ENCODE measurements at places on chromosomes 4 and X.

DNA sequence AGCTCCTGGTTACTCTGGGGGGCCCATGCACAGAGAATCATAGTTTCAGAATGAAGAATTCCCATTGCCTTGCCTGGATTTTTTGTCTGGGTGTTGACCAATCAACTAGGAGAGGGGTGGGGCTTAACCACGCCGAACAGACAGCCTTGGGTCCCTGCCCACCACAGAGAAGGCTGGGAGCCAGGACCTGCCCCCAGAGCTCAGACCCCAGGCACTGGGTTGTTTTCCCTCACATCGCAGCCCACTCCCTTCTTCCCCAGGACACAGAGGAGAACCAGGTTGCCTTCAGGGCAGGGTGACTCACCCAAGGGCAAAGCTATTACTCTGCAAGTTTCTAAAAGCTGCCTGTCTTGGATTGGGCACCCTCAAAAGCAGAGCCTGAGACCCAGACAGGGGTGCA lies 23.3 kb upstream of the CRMP1 start:
- no peak for DNase-seq

DNA sequence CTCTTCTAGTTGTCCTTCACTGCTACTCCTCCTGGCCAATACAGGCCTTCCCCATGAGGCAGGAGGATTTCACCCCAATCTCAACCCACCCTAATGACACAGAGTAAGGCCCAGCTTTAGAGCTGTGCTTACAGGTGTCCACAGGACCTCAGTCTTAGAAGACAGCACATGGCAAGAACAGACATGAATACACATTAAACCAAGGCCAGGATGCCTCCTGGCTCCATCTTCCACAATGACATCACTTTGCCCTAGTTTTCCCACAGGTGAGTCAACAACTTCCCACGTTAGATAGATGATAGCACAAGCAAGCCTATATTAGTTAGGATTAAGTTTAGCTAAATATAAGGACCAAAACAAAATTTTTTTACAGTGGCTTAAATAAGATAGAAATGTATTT lies 63.8 kb upstream of the NOCT start:
- no peak for DNase-seq

DNA sequence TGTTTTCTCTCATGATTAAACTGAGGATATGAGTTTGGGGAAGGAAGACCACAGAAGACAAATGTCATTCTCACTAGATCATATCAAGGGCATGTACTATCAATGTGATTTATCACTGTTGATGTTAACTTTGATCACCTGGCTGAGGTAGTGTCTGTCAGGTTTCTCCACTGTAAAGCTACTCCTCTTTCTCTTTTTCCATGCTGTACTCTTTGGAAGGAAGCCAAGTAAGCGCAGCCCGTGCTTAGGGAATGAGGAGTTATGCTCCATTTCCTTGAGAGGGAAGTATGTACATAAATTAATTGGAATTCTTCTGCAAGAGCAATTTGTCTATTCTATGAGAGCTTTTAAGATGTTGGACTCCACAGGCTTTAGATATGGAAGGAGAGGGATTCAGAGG lies 4.0 kb upstream of the KANTR start:
- DNase-seq, result no peak

GRCh38 chr4:54539500-54540029 lies 118.2 kb upstream of the KIT start:
- DNase-seq, result no peak

DNA sequence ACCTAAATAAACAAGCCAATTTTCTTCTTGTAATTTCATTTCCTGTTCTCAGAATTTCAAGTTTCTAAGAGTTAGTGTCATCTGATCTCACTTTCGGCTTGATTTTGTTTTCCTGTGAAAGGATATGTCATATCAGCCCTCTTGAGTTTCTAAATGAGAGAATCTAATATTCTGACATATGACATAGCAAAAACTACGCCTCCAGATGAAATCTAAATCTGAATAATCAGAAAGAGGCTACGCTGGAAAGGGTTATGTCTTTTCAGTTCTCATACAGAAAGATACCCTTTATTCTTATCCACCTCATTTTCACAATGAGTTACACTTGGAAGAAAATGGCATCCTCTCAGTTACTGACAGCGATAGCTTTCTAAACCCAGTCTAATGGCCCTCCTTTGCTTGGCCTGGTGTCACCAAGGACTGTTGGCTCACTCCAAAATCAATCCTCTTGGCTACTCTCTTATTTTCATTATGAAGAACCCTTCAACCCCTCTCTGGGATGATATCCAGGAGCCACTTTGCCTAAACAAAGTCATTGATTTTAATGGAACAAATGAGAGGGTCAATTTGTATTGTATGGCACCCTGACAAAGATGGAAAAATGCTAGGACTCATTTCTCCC lies 65.6 kb downstream of the ASB9 start:
- no peak for DNase-seq

GRCh38 chr4:169272265-169272886 lies 1.6 kb upstream of the SH3RF1 start:
- no peak for DNase-seq

GRCh38 chr4:102333787-102334186 lies 11.5 kb downstream of the SLC39A8 start:
- no peak for DNase-seq

DNA sequence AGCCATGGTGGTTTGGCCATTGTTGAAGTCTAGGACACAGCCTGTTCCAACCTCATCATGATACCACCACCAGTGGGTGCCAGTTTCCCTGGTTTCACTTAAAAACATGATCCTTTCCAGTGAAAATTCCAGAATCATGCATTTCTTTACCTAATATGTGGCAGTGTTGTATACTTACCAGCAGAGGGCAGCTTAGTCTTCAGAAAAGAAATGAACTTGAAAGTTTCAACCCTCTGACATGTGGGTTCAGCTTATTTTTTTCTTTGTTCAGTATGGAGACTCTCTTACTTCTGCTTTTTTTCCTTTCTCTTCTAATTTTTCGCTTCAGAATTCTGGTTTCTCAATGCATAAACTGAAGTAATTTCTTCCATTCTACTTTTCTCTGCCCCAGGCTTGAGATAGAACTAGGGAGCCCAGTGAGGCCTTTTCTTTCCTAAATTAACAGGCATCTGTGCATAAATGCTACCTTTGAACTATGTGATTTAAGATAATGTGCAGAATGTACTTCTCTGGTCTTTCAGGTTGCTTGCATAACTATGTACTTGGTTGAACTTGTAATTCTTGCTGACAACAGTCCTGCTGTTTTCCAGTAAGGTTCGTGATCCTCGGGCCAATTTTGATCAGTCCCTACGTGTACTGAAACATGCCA lies 10.7 kb downstream of the LIAS start:
- DNase-seq, result peak; percentile 52

- DNase-seq, result no peak
Observed at GRCh38 chr4:45629717-45630116, 494.1 kb downstream of the GABRG1 start.

DNA sequence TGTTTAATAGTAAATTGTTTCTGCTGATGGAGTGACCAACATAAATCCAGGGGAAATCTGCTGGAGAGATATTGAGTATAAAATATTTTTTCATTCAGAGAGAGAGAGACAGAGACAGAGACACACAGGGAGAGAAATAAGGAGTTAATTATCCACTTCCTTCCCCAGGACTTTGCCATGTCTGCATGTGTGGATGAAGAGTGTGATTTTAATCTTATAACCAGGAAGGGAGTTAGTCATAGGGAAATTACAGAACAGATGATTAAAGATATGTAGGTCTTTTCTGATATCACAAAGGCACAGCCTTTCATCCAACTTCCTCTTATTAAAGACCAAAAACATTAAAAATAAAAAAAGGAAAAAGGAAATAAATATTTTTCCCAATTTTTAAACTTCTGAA lies 526.3 kb downstream of the SPRY1 start:
- no peak for DNase-seq

GRCh38 chr4:123651066-123651465 lies 254.5 kb downstream of the SPRY1 start:
- DNase-seq, result no peak

- DNase-seq, result no peak
Observed at GRCh38 chrX:150813922-150814321, 84.5 kb downstream of the CD99L2 start.

DNA sequence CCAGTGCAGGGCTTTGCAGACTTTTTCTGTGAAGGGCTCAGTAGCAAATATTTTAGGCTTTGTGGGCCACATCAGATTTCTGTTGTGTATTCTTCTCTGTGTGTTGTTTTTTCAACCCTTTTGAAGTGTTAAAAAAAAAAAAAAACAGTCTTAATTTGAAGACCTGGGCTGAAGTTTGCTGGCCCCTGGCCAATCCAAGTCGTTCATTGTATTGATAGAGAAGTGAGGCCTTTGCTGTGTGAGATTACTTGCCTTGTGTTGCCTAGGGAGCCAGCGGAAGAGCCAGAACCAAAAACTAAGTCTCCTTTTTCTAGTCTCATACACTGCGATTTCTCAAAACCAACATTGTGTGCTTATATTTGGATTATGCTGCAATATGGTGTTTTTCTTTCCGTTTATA lies 46.9 kb downstream of the MTM1 start:
- no peak for DNase-seq

DNA sequence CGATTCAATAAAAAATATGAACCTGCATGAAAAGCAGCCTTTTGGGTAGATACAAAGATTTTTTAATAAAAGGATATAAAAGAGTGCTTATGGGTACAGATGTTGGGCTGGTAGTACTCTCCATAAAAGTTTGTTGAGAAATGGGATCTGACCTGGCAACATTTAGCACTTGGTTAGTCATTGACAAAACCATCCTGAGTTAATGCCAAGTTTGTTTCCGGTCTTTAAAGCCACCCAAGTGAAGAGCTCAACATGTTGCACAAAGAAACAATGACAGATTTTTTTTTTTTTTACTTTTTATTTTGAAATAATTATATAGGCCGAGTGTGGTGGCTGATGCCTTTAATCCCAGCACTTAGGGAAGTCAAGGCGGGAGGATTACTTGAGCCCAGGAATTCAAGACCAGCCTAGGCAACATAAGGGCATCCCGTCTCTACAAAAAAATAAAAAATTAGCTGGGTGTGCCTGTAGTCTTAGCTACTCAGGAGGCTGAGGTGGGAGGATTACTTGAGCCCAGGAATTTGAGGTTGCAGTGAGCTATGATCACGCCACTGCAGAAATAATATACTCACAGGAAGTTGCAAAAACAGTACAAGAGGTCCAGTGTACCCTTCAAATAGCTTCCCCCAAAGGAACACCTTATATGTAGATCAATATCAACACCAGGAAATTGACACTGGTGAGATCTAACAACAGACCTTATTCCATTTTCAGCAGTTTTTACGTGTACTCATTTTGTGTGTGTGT lies 16.6 kb downstream of the CHST7 start:
- no peak for DNase-seq

DNA sequence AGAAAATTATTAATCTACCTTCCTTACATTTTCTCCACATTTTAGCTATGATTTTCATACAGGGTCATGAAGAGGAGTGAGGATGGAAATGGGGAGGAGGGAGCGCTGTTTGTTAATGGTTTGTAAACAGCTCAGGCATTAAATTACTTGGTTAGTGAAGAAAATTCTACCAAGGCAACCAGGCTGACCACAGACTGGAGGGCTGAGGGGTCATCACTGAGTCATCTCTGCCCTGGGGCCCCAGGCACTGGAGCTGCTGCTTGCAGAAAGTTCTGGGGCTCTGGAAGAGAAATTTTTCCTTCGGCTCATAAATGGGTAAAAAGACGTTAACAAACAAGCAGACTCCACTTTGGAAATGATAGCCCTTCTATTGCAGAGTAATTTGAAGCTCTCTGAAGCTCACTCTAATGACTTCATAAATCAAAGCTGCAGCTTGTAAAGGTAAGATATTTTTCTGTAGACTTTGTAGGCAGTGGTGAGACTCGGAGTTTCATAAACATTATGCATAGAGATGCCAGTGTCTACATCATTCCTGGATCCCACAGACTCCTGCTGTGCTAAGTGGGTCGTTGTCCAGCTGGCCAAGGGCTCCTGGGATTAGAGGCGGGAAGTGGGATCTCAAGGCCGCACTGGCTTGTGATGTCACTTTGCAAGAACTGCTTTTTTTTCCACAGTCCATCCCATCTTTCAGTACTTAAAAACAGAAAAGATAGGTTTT lies 159.6 kb downstream of the PTTG2 start:
- DNase-seq, result no peak

DNA sequence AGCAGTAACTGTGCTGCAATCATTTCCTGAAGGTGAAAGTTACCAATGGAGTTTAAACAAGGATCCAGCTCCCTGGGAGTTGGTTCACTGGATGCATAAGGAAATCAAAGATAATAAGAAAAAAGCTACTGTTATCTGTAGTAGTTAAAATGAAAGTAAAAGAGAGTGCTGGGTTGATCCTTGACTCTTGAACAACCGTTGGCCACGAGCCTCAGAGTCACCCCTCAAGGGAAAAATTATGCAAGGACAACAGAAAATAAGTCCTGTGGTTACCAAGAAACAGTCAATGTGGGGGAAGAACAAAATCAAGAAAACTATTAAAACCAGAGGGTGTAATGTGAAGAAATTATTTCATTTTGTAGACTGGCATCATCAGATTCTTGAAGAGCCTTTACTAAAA lies 49.7 kb upstream of the DDIT4L start:
- no peak for DNase-seq

DNA sequence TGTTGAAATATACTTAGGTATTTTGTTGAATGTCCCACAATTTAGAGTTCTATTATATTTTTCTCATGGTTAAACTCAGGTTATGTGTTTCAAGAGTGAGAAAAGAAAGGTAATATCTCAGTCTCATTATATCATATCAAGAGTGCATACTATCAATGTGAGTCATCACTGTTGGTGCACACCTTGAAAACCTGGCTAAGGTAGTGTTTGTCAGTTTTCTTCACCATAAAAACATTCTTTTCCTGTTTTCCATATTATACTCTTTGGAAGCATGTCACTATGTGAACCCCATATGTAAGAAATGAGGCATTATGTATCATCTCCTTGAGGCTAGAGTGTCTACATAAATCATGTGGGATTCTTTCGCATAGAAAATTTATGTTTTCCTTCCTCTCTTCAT lies 307.6 kb upstream of the CTSO start:
- no peak for DNase-seq

GRCh38 chr4:21544415-21544814 lies 404.2 kb downstream of the KCNIP4 start:
- no peak for DNase-seq

DNA sequence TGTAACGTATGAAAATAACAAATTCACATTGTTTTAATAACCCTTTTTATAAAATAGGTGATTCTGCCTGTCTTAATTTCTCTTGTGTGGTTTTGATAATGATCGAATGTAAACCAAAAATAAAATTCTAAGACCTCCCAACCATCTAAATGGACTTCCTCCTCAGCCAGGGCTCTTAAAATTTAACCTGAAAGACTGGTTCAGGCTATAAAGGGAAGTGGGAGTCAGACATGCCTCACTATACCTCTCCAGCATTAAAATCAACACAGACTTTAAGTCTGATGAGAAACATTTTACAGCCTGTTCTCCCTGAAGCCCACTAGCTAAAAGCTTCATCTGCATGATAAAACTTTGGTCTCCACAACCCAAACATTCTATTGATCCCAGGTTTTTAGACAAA lies 97.6 kb upstream of the STIM2 start:
- DNase-seq, result no peak

DNA sequence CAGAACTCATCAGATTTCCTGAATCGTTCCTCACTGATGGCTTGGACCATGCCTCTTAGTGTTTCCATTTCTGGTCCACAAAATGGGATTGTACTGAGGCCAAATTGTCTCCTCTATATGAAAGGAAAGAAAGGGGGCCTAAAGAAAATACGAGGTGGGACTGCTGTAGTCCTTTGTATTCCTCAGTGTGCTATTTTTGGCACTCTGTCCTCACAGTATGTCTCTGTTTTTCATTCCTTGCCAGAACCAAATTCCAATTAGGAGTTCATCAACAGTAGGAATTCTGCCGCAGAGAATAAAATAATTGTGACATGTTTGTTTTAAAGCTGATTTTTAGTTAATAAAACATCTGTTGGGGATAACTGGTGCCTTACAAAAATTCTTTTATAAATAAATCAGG lies 515.7 kb downstream of the SMARCA1 start:
- no peak for DNase-seq

Measured in non-pigmented ciliary epithelial cell (primary cell).